ENCODE measurements at places on chromosomes 7 and 10.

GRCh38 chr10:24843256-24843655, 109.2 kb downstream of the PRTFDC1 start:
- no peak for DNase-seq

GRCh38 chr7:111159426-111159825, 68.5 kb downstream of the LRRN3 start:
- DNase-seq = no peak

GRCh38 chr10:129882291-129883010, 81.6 kb downstream of the EBF3 start:
- no peak for DNase-seq

DNA sequence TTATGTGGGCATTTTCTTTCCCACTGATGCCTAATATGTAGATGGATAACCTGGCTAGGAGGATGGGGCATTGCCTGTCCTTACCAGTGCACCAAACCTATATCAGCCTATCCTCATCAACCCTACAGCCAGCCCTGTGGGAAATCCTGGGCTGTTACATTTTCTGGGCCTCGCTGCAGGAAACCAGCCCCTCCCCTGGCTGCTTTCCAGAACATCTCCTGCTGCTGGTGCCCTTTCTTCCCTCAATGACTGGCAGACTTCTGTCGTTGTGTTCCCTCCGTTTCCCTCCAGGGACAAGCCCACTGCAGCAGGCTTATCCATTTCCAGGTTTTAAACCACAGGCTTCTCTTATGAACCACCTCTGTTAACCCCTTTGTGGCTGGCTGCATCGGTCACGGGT, 486.1 kb upstream of the COBL start:
- DNase-seq = no peak

DNA sequence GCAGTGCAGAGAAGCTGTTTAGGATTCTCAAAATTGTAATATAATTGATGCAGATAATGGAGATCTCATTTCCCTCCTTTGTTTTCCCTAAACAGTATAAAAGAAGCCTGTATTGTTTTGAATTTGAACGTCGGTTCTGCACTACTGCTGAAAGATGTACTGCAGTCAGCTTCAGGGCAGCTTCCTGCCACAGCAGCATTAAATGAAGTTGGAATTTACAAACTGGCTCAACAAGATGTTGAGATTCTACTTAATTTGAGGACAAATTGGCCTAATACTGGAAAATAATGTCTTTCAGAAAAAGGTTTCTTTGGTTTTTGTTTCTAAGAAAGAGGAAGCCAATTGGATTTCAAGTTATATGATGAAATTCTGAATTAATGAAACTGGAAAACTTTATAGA, 14.3 kb downstream of the EFCAB10 start:
- DNase-seq = no peak

DNA sequence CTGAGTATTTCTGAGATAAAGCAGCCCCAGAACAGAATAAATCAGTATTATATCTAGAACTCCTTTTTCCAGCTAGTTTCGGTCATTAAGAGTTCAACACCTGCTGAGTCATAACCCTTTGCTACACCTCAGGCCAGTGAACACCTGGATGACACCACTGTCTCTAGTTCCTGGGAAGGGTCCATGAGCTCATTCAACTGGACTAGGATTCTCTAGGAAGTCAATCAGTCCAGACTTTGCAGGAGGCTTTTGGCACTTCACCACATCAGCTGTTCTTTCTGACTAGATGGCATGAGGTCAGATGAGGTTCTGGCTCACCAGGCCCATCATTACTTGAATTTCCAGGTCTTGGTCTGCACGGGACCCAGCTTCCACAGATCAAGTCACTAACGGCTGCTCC, 11.7 kb downstream of the SLC39A12 start:
- DNase-seq = no peak

- DNase-seq = no peak
Observed at GRCh38 chr7:47758546-47758945, 176.6 kb upstream of the TNS3 start.

- DNase-seq = no peak
Observed at GRCh38 chr7:129371487-129371886, 62.7 kb upstream of the STRIP2 start.

- peak; percentile 75 for DNase-seq
Observed at GRCh38 chr10:128210215-128211063, 84.2 kb upstream of the MKI67 start.

DNA sequence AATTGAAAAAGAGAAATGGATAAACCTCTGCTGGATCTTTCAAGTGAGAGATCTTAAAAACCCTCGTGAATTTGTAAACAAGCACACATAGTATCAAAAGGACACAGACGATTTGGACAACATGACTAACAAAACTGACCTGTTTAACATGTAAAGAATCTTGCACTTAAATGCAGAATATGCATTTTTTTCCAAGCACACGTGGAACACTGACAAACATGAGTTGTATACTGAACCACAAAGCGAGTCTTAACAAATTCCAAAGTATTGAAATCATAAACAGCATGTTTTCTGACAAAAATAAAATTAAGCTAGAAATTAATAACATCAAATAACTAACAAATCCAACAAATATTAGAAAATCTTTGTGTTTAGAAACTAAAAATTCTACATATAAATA, 65.0 kb upstream of the ZNF746 start:
- no peak for DNase-seq

DNA sequence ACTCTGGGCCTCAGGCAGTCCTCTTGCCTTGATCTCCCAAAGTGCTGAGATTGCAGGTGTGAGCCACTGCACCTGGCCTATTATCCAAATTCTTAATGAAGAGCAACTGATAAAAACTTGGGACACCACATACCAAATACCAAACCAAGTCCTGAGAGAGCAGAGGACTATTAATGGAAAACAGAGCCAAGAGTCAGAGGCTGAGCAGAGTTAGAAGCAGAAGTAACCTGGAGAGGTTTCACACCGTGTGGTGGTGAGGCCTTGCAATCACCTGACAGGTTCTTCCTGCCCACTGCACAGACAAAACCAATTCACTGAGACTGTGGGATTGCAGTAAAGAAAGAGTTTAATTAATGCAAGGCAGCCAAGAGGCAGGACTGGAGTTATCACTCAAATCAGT, 16.0 kb downstream of the SSMEM1 start:
- no peak for DNase-seq

GRCh38 chr10:112951359-112952281, 1.6 kb downstream of the TCF7L2 start:
- DNase-seq = no peak

- no peak for DNase-seq
Observed at GRCh38 chr10:3082290-3082689, 14.9 kb downstream of the PFKP start.

DNA sequence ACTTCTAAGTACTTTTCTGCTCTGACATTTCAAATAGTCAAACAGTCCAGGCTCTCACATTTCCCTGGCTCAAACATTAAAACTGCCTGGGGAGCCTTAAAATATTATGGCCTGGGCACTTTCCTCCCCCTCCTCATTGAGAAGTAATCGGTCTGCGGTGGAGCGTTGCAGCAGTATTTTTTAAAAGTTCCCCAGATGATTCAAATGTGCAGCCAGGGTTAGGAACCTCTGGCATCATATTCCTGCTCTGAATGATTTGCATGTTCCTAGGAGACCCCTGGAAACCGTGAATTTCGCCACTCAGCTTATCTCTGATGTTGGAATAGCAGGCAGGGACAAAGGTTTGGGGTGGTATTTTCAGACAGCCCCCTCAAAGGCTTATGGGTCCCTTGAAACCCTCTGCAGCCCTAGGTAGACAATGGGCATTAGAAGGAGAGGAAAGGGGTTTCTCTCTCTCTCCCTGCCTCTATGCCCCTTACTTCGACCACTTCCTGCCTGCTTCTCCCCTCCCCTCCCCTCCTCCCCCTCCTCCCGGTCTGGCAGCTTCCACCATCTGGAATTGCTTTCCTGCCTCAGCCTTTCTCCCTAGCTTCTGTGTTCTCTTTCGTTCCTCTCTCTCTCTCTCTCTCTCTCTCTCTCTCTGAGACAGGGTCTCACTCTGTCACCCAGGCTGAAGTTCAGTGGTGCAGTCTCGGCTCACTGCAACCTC, 622.2 kb downstream of the GALNT17 start:
- no peak for DNase-seq
